ENCODE measurements at places on chromosomes 6 and 20.

DNA sequence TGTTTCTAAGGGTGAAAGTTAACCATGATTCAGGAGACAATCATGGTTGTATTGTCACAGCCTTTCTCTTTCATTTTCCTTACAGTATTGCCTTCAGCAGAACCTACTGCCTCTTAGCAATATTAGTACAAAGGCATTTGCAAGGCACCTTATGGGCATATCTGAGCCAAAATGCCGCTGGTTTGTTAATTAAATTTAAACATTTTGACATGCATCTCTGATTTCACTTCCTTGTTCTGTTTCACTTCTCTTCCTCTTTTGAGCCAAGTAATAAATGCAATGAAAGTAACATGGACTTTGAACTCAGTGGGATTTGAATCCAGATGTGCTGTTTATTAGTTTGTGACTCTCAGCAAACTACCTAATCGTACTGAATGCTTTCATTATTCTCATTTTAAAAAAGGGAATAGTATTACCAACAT lies 467.4 kb upstream of the CITED2 start:
- DNase-seq, result no peak

DNA sequence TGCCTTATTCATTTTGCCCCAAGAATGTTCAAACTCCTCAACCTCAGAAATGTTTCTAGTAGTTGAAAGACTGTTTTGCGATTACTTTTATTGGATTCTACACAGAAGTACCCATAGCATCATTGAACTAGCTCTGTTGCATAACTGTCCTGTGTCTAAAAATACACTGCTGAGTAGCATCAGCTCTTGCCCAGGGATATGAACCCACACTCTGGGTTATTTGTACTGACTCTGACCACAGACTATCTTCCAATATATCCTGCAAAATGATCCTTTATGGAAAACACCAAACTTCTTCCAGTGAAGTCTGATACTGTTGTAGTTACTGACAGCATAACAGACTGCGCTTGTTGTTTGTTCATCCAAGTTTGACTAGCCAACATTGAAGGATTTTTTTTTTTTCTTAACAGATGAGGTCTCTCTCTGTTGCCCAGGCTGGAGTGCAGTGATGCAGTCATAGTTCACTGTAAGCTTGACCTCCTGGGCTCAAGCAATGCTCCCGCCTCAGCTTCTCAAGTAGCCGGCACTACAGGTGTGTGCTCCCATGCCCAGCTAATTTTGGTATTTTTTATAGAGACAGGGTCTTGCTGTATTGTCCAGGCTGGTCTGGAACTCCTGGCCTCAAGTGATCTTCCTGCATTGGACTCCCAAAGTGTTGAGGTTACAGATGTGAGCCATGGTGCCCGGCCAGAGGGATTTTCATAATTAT lies 49.9 kb downstream of the TULP4 start:
- DNase-seq, result no peak

- peak; percentile 50 for DNase-seq
Observed at GRCh38 chr6:127464881-127465459, 5.8 kb upstream of the KIAA0408 start.

DNA sequence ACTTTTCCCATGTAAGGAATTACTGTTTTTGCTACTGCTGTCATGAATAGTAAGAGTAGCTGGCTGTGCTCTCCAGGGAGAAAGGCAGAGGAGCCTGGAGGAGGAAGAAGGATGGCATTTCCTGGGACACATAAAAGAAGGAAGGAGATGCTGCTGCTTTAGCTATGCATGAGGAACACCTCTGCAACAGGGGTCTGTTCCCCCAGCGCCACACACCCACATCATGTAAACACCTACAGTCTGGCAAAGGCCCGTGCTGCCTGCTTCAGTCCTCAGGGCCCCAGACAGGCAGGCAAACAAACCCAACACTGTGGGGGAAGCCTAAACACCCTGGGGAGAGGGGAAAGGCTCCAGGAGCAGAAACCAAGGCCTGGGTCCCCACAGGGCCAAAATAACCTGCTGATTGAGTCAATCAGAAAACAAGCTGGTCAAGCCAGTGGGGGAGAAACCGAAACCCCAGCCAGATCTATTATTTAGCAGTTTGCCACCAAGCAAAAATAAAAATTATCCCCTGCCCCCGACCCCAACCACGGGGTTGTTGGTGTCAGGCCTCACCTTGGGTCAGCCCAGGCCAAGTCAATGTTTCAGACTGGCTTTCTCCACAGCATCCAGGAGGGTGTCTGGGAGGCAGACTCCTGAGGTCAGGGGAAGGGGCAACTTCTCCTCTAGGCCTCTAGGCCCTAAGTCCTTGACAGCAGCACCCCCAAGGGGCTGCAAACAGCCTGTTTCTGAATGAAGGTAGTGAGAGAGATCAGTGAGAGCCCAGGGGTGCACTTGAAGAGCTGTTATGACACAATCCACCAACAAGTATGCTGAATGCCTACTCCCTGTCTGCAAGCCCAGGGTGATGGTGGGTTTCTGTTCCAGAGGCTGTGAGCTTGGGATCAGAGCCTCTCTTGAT lies 34.6 kb upstream of the SCUBE3 start:
- DNase-seq, result no peak

DNA sequence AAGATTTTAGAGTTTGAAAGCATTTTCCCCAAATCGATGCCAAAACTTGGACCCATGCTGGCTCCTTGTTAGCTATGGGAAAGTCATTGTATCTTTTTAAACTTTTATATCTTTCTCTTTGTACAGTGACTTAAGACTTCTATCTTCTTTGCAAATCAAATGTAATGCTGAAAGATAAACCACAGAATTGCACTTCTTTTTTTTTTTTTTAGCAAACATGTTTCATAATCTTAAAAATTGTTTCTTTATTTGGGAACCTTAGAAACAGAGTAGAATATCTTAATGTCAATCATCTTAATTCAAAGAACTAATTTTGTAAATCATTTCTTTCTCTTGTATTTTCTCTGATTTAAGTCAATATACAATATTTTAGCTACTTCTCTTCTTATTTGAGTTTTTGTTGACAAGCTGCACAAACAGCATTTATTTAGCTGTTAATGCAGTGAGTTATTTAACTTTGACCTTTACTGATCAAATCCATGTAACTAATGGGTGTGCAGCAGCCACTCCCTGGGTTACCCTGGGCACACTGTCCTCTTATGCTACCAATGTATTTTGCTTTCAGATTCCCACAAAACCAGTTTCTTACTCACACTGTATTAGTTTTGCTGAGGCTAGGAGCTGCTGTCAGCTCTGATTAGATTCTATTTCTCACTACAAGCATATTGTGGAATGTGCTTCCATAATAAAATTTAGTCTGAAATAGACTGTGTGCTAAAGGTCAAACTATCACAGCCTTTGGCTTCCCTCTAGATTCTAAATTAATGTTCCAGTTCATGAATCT lies 279.6 kb downstream of the ADGB start:
- DNase-seq, result peak; percentile 10

- DNase-seq, result no peak
Observed at GRCh38 chr6:157688275-157688959, 134.6 kb upstream of the SNX9 start.

DNA sequence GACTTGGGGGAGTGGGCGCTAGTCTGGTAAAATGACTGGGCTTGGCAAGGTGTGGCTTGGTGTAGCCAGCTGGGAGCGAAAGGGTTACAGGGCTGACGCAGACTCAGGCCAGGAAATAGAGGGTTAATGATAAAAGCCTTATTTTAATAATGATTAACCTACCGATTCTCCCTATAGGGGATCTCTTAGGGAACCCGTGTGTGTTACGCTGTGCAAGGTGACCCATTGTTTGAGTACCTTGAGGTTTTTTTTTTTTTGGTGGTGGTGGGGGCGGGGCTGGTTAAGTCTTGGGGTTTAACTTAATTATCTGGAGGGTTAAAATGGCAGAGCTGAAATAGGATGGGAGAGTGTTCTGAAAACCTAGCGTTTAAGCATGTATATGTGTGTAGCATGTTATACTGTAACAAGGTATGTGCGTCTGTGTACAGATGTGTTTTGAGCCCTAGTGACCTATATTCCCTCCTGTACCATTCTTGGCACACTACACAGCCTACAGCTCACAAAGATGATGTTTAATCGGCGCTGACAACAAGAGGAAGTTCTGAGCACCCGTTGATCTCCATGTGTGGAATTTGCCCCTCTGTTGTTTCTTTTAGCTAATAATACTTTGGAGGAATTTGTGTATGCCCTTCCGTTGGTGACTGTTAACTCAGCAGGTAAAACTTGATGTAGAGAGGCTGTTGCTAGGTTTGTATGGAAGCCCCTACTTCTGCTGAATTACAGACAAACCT lies 1.3 kb downstream of the CARMIL1 start:
- peak; percentile 34 for DNase-seq

- DNase-seq, result no peak
Observed at GRCh38 chr6:38054527-38055202, 235.1 kb downstream of the ZFAND3 start.

DNA sequence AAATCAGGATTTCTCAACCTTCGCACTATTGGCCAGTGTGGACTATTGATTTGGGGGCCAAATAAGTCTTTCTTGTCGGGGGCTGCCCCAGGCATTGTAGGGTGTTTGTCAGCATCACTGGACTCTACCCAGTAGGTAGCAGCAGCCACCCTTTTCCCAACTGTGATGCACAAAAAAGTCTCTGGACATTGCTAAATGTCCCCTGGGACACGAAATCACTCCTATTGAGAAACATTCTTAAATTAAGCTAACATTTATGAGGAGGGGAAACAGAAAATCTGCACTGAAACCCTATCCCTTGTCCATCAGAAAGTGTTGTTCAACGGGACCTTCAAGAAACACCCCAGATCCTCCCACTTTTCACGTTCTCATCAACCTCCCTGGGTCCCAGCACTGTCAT lies 54.2 kb downstream of the NFATC2 start:
- no peak for DNase-seq

GRCh38 chr6:9233686-9234085 lies 798.3 kb upstream of the SLC35B3 start:
- DNase-seq, result no peak
